Kidney epithelial cell (primary cell): ENCODE measurements at places on chromosomes 13 and 19. TPM values are rescaled to one million over a fixed set of nuclear protein-coding genes. Genes with fewer than 3 reads are reported as not detected.

C19orf25 gene
- total RNA-seq: 38.8 and 40.0 TPM in 2 replicates

GRCh38 chr13:51704399-51705313 is 99.3 kb downstream of the DHRS12 start:
- no peak for DNase-seq

- DNase-seq: no peak
Measured at GRCh38 chr13:99805361-99805760, 166.2 kb downstream of the ZIC5 start.

DNA sequence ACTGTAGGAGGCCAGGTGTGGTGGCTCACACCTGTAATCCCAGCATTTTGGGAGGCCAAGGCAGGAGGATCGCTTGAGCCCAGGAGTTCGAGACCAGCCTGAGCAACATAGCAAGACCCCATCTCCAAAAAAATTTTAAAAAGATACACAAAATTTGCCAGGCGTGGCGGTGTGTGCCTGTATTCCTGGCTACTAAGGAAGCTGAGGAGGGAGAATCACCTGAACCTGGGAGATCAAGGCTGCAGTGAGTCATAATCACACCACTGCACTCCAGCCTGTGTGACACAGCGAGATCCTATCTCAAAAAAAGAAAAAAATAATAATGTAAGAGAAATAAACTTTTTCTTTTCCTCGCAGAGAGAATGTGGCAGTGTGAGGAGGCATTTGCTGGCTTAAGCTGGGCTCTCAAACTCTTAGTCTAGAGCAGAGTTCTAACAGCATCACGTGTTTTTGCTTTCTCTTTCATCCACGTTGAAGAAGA is 21.1 kb downstream of the FAM187B start:
- DNase-seq: no peak

GRCh38 chr13:43684963-43685725 is 101.6 kb downstream of the ENOX1 start:
- DNase-seq: peak; percentile 1
